ENCODE measurements at places on chromosomes 6 and 20. TPM values are rescaled to one million over a fixed set of nuclear protein-coding genes. Genes with fewer than 3 reads are reported as not detected.

STMND1 gene
- not detected for total RNA-seq

CD109 gene
- total RNA-seq: 20.8 TPM

BTNL2 gene
- total RNA-seq: not detected

EYA2 gene
- total RNA-seq: not detected

SCGN gene
- total RNA-seq: not detected

PACSIN1 gene
- total RNA-seq: not detected

ZSCAN31 gene
- 2.1 TPM for total RNA-seq

SLC26A8 gene
- not detected for total RNA-seq

DAAM2 gene
- 5.2 TPM for total RNA-seq

BNIP5 gene
- total RNA-seq: not detected

TSBP1 gene
- total RNA-seq: not detected

UFL1 gene
- 13.3 TPM for total RNA-seq

SLC13A3 gene
- 2.4 TPM for total RNA-seq

CLVS2 gene
- 0.16 TPM for total RNA-seq

HSD17B8 gene
- total RNA-seq: 17.4 TPM

UST gene
- total RNA-seq: 3.3 TPM

LY6G5C gene
- not detected for total RNA-seq

ARFGAP1 gene
- total RNA-seq: 106 TPM

ABRACL gene
- total RNA-seq: 38.6 TPM

CALHM4 gene
- total RNA-seq: not detected

METTL24 gene
- total RNA-seq: 6.6 TPM

VSTM2L gene
- 2.0 TPM for total RNA-seq

DEFB132 gene
- total RNA-seq: not detected

GNAS-AS1 gene
- total RNA-seq: 0.63 TPM

TXLNB gene
- not detected for total RNA-seq

NT5E gene
- 49.2 TPM for total RNA-seq

RIMS1 gene
- total RNA-seq: 1.1 TPM

OLIG3 gene
- total RNA-seq: not detected

ULBP1 gene
- 0.81 TPM for total RNA-seq

TNF gene
- total RNA-seq: 5.7 TPM

KCNK16 gene
- not detected for total RNA-seq

C20orf202 gene
- 0.13 TPM for total RNA-seq

DOK5 gene
- total RNA-seq: 1.3 TPM

CTSZ gene
- 197 TPM for total RNA-seq

CLDN20 gene
- not detected for total RNA-seq

NHLRC1 gene
- 1.9 TPM for total RNA-seq

BLOC1S5 gene
- 5.1 TPM for total RNA-seq

LY6G6C gene
- total RNA-seq: not detected

SLC12A5 gene
- total RNA-seq: 2.1 TPM

CCM2L gene
- total RNA-seq: not detected

EFCAB8 gene
- total RNA-seq: under 0.01 TPM

ALDH5A1 gene
- total RNA-seq: 2.4 TPM

SLC35D3 gene
- not detected for total RNA-seq

ZC2HC1B gene
- total RNA-seq: not detected

NKAIN4 gene
- total RNA-seq: 213 TPM

CCR6 gene
- not detected for total RNA-seq

LZTS3 gene
- total RNA-seq: 7.0 TPM

ARHGAP18 gene
- 21.2 TPM for total RNA-seq

C20orf204 gene
- not detected for total RNA-seq

RFX6 gene
- total RNA-seq: not detected

CCN2 gene
- total RNA-seq: 530 TPM

RBBP8NL gene
- not detected for total RNA-seq

KIF13A gene
- 13.5 TPM for total RNA-seq

SCUBE3 gene
- total RNA-seq: 2.3 TPM

PSMB1 gene
- total RNA-seq: 316 TPM

NRSN1 gene
- not detected for total RNA-seq

ITPR3 gene
- 72.2 TPM for total RNA-seq

ASIP gene
- not detected for total RNA-seq

RAET1L gene
- total RNA-seq: 0.65 TPM
